Sigmoid colon (tissue), 7 donors: ENCODE measurements at places on chromosomes 7 and 10. TPM values are rescaled to one million over a fixed set of nuclear protein-coding genes. Genes with fewer than 3 reads are reported as not detected.

DNA sequence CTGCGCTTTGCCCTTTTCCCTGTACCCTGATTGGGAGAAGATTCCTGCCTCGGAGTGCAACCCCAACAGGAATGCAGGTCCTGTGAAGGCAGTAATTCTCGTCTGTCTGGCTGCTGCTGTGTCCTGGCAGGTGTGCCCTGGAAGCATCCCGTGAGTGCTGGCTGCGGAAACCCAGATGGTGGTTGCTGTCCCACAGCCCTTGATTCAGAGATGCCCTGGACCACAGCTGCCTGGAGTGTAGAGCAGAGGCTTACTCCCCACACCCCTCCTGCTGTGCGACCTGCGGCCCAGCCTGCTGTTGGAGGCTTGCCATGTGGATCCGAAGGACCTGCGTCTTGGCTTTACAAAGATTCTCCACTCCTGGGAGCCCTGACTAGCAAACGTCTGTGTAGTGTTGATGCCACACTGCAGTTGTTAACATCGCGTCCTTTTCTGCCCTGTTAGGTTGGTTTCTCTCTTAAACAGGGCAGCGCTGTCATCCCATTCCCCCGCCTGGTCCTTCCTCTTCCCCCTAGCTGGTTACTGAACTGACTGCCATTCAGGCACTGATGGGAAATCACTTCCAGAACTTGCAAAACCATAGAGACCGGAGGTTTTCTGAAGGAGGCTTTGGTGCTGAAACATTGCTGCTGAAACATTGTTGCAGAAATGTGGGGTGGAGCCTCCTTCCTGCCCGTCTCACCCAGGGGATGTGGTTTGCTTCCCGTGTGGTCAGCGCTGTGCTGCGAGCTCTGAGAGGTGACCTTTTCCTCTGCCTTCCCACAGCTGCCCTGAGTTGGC is 53.3 kb downstream of the DNAJB6 start:
- no peak for DNase-seq
- H3K27me3 ChIP-seq: no peaks in the 10 kb centered on the region
- H3K4me1 ChIP-seq: peaks cover 17% of the 10 kb centered on the region
- H3K27ac ChIP-seq: no peak overlapping the region
- no peaks in the 10 kb centered on the region for H3K36me3 ChIP-seq

GRCh38 chr10:75294518-75294865 is 58.7 kb upstream of the COMTD1 start:
- DNase-seq: peak; percentile 79
- peak overlapping the region; percentile 86 for H3K27ac ChIP-seq
- H3K36me3 ChIP-seq: no peaks in the 10 kb centered on the region
- no peaks in the 10 kb centered on the region for H3K27me3 ChIP-seq
- peaks cover 22% of the 10 kb centered on the region for H3K4me1 ChIP-seq

- peaks cover 7% of the 10 kb centered on the region for H3K4me1 ChIP-seq
- no peaks in the 10 kb centered on the region for H3K27me3 ChIP-seq
- no peak overlapping the region for H3K4me3 ChIP-seq
- no peaks in the 10 kb centered on the region for H3K36me3 ChIP-seq
These were observed 41.3 kb upstream of the GLI3 start for GRCh38 chr7:42278344-42278743.

STAM gene
- polyA plus RNA-seq: 8.6 TPM

GRCh38 chr7:137203351-137203750 is 140.2 kb downstream of the PTN start:
- DNase-seq: no peak
- H3K27ac ChIP-seq: no peak overlapping the region
- no peak overlapping the region for H3K4me3 ChIP-seq
- H3K4me1 ChIP-seq: no peaks in the 10 kb centered on the region

DNA sequence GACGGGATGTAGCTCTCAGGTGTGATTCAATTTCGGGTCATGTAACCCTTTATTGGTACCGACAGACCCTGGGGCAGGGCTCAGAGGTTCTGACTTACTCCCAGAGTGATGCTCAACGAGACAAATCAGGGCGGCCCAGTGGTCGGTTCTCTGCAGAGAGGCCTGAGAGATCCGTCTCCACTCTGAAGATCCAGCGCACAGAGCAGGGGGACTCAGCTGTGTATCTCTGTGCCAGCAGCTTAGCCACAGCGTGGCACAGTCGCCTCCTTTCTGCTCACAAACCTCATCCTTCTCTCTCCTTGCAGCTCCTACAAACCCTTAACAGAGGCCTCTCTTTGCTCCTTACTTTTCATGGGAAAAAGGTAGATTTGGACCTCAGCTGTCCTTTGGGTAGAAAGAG is 197.5 kb upstream of the PRSS58 start:
- H3K4me1 ChIP-seq: no peaks in the 10 kb centered on the region
- H3K4me3 ChIP-seq: no peak overlapping the region
- no peak for DNase-seq
- H3K36me3 ChIP-seq: no peaks in the 10 kb centered on the region

SLC18A3 gene
- polyA plus RNA-seq: not detected

- H3K4me3 ChIP-seq: no peak overlapping the region
- H3K27me3 ChIP-seq: no peaks in the 10 kb centered on the region
- H3K36me3 ChIP-seq: no peaks in the 10 kb centered on the region
- peaks cover 48% of the 10 kb centered on the region for H3K4me1 ChIP-seq
- H3K27ac ChIP-seq: no peak overlapping the region
These were observed 18.0 kb downstream of the STARD3NL start for GRCh38 chr7:38195804-38196595.

ATOH7 gene
- 0.15 TPM for polyA plus RNA-seq

MRC1 gene
- polyA plus RNA-seq: 8.8 TPM

NXPH1 gene
- polyA plus RNA-seq: not detected

GRCh38 chr10:63437116-63437949 is 28.4 kb downstream of the JMJD1C start:
- no peaks in the 10 kb centered on the region for H3K27me3 ChIP-seq
- DNase-seq: no peak
- H3K36me3 ChIP-seq: no peaks in the 10 kb centered on the region
- no peak overlapping the region for H3K4me3 ChIP-seq
- no peak overlapping the region for H3K27ac ChIP-seq

GRID2IP gene
- 0.39 TPM for polyA plus RNA-seq

DNA sequence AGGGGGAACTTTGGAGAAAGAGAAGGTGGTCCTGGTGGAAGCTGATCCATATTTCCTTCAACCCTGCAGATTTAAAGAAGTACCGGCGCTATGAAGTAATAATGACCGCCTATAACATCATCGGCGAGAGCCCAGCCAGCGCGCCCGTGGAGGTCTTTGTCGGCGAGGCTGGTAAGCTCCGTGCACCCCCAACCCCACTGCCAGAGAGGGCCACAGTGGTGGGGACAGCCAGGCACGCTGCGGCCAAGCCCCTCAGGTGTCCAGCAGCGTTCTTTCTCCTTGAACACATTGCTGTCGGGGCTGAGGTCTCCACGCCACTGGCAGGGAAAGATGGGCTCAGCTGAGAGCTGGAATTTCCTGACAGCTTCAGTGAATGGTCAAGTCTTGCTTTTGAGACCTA is 503.7 kb upstream of the FOXK1 start:
- no peak overlapping the region for H3K4me3 ChIP-seq
- H3K27ac ChIP-seq: no peak overlapping the region
- DNase-seq: no peak
- peaks cover 8% of the 10 kb centered on the region for H3K4me1 ChIP-seq
- H3K27me3 ChIP-seq: no peaks in the 10 kb centered on the region

PON1 gene
- polyA plus RNA-seq: not detected

GALNT17 gene
- not detected for polyA plus RNA-seq

OPN4 gene
- polyA plus RNA-seq: 0.04 TPM

DNA sequence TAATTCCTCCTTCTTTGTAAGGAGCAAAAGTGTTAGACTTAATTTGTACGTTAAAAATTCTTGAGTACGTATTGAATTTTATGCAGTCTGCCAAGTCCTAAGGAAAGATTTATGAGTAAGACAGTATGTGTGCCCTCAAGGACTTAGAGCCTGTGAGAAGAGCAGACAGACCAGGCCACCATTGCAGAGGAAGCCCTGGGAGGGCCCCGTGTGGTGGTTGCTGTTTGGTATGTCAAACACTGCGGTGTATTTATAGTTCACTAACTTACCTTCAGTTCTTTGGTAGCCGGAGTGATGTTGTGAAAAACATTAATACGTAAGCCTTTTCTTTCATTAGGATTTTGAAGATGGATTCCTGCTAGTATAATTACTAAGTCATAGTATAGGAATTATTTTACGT is 82.9 kb downstream of the GALNT11 start:
- no peak for DNase-seq
- H3K27me3 ChIP-seq: no peaks in the 10 kb centered on the region
- H3K36me3 ChIP-seq: no peaks in the 10 kb centered on the region
- H3K4me3 ChIP-seq: no peak overlapping the region
- peaks cover 3% of the 10 kb centered on the region for H3K4me1 ChIP-seq

ENTPD1 gene
- 12.0 TPM for polyA plus RNA-seq

PHKG1 gene
- 0.60 TPM for polyA plus RNA-seq

DNA sequence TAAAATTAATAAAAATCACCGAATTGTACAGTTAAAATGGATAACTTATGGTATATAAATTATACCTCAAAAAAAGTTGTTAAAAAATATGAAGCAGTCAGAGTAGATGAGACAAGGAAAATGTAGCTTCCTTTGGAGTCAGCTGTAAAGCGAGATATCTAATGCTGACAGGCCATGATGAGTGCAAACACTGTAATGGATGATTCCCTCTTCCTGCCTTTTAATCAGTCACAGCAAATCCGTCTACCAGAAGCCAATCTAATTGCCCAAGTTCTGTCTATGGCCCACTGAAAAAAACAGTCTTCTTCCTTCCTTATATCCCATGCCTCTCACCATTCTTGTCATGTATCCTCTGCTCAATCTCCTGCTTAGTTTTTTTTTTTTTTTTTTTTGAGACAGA is 59.9 kb upstream of the DNAJB12 start:
- DNase-seq: no peak
- H3K4me3 ChIP-seq: no peak overlapping the region
- H3K27ac ChIP-seq: no peak overlapping the region

CFAP46 gene
- polyA plus RNA-seq: not detected
